Spinal cord (tissue), 10 donors: ENCODE measurements at places on chromosomes 11 and 22.
A peak's percentile ranks its signal among the peaks of the same experiment; 100 is the strongest.

DNA sequence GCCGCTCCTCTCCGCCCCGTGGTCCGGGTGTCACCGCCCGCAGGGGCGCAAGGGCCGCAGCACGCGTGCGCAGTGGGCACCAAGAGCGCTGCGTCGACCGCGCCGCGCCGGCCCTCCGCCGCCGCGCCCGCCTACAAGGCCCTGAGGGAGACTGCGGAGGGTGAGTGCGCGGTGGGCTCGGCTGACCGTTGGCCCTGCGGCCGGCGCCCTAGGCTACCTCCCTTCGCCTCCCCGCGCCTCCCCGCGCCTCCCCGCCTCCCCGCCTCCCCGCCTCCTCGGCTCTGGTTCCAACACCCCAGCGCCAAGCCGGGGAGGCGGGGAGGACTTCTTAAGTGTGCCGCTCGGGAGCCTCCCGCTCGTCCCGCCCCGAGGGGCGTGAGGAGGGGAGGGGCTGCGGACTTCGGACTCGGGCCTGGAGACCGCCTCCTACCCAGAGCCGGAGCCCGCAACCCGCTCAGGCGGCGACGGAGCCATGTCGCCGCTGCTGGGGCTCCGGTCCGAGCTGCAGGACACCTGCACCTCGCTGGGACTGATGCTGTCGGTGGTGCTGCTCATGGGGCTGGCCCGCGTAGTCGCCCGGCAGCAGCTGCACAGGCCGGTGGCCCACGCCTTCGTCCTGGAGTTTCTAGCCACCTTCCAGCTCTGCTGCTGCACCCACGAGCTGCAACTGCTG, at the start of gene AQP11:
TSS of gene AQP11 (plus strand) at position 433 of the 673 bp plus-strand sequence. CDS start at position 473, 40 bp downstream.
- DNase-seq: peak; percentile 93

- DNase-seq: no peak
Measured at GRCh38 chr11:111963931-111964340, 26.8 kb downstream of the DIXDC1 start.

GRCh38 chr11:120824242-120824641, 199.7 kb upstream of the TBCEL start:
- no peak for DNase-seq

DNA sequence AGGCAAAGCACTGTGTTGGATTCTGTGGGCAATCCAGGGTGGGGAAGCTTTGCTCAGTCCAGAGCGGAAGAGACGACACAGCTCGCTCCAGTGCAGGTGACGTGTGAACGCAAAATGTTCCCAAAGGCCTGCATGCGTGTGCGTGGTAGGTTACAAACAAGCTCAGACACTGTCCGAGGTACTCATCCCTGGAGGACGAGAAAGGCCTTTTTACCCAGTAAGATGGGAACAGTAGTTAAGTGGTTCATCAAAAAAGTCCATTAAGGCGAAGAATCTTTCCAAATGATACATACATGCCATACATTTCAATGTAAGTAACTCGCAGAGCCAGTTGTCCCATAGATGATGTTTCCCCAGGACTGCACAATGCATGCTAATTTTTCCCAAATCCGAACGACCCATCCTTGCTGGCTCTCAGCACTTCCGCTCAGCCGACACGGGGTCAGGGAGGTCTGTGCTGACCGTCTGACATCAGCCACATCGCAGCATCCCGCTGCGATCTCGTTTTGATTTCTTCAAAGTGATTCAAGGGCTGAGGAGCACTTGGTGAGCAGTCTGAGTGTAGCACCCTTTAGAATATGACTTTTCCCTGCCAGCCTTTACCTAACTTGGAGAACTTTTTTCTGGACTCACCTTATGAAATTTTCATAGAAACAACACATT, 19.0 kb downstream of the B3GAT1 start:
- peak; percentile 22 for DNase-seq

DNA sequence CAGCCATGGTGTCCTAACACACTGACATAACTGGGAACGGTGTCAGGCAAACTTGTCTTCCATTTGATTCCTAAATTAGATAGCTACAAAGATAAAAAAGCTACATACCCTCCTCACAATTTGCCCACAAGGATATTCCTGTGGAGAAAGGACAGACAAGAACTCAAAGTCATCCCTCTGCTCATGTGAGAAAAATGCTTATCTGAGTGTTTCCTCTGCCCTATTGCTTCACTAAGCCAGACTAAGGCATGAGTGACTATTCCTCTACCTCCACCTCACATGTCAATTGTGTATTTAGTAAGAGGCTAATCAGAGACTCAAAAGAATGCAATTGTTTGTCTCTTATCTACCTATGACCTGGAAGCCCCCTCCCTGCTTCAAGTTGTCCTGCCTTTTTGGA, 247.7 kb downstream of the DDX10 start:
- no peak for DNase-seq

GRCh38 chr11:61969391-61969758, 1.9 kb upstream of the FTH1 start:
- DNase-seq: no peak

DNA sequence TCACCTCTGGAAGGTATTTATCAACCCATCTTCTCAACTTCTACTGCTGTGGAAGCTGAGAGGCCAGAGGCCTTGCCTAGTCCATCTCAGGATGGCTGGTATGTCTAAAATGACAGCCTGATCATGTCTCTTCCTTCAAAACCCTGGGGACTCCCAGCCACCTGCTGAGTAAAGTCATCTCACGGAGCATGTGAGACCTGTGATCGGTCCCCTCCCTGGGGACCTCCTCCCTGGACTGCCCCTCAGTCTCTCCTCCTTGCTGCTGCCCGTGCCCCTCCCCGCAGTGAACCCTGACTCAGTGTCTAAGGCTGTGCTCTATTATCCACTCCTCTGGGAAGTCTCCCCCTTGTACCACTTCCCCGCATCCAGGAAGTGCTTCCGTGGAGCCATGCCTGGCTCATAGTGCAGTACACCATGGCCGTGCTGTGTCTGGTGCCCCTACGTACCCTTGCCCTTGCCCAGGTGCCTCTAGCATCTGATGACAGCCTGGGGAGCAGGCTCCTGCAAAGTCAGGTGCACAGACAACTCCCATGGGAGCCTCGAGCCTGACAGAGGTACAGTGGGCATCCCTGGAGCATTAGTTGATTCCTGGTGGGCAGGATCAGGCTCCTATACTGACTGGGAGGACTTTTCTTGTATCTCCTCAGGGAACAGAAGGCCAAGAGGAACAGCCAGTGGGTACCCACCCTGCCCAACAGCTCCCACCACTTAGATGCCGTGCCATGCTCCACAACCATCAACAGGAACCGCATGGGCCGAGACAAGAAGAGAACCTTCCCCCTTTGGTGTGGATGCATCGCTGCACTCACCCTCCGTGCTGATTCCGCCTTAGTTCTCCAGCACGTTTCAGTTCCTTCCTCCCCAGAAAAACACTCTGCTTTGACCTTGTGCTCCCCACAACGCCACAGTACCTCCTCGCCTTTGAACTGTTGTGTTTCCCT, 13.8 kb downstream of the SMARCB1 start:
- no peak for DNase-seq

DNA sequence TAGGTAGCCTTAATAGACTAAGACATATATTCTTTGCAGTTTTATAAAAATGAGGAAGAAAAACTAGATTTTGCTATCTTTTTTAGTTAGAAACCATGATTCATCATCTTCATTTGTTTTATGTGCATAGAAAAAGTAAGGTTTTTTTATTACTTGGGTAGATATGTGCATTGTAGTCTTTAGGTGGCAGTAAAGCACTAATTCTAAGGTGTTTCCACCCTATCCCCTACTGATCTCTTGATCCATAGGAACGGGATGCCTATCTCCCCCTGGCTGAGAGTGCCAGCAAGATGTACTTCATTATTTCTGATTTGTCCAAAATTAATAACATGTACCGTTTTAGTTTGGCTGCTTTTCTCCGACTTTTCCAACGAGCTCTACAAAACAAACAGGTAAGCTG, 148.1 kb downstream of the DYNC2H1 start:
- no peak for DNase-seq
